ENCODE measurements at places on chromosomes 1 and 21.

DNA sequence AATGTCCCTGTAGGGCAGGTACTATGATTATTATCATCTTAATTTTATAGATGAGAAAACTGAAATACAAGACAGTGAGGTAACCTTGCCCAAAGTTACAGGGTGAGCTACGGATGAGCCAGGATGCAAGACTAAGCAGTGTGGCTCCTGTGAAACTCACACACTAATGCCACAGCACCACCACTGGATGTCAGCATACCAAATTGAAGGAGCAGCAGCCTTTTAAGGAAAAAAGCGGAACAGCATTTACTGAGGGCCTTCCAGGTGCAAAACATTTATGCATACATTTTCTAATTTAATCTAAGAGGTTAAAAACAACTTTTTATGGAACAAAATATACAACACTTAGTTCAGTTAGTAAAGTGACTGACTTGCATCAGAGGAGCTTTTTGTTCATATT is 41.7 kb downstream of the SEC16B start:
- no peak for DNase-seq

- no peak for DNase-seq
Observed at GRCh38 chr1:119874186-119874585, 22.1 kb downstream of the ADAM30 start.

DNA sequence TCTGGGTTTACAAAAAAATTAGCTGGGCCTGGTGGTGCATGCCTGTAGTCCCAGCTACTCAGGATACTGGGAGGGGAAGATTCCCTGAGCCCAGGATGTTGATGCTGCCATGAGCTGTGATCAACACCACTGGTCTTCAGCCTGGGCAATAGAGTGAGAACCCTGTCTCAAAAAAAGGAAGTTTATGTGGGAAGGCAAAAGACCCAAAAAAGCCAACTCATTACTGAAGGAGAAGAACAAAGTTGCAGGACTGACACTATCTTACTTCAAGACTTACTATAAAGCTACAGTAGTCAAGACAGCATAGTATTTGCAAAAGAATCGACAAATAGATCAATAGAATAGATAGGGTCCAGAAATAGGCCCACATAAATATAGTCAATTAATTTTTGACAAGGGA is 9.2 kb upstream of the PTGS2 start:
- DNase-seq, result no peak

DNA sequence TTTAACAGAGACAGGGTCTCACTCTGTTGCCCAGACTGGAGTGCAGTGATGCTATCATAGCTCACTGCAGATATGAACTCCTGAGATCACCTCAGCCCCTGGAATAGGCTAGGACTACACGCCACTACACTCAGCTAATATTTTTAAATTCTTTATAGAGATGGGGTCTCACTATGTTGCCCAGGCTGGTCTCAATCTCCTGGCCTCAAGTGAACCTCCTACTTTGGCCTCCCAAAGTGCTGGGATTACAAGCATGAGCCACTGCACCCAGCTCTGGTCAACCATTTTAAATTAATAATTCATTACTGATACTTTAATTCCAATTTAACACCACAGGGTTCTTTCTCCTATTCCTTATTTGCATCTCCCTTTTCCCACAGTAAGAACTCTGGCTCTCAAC is 18.5 kb upstream of the EPS15 start:
- DNase-seq, result no peak

DNA sequence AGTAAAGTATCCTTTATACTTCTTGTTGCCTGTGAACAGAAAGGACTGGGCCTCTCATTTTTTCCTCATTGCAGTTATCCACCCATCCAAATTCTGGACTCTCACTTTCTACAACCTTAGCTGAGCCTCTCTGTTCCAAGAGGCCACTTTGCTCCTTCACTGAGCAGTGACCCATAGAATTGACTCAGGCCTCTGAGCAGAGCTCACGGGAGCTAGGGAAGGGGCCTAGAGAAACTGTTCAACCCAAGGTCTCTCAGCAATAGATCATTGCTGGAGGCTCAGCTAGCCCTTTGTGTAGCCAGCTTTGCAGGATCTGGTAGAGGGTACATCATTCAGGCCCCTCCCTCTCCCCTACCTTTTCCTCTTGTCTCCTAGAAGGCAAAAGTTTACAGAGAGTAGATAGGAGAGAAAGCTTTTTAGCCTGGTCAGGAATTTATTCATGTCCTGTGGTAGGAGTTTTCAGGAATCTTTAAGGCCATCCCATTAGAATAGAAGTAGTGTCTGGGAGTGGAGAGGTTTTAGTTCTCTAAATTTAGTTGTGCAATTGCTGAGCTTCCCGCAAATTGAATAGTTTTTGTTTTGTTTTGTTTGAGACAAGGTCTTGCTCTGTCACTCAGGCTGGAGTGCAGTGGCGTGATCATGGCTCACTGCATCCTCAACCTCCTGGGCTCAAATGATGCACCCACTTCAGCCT is 6.7 kb downstream of the INTS3 start:
- no peak for DNase-seq

DNA sequence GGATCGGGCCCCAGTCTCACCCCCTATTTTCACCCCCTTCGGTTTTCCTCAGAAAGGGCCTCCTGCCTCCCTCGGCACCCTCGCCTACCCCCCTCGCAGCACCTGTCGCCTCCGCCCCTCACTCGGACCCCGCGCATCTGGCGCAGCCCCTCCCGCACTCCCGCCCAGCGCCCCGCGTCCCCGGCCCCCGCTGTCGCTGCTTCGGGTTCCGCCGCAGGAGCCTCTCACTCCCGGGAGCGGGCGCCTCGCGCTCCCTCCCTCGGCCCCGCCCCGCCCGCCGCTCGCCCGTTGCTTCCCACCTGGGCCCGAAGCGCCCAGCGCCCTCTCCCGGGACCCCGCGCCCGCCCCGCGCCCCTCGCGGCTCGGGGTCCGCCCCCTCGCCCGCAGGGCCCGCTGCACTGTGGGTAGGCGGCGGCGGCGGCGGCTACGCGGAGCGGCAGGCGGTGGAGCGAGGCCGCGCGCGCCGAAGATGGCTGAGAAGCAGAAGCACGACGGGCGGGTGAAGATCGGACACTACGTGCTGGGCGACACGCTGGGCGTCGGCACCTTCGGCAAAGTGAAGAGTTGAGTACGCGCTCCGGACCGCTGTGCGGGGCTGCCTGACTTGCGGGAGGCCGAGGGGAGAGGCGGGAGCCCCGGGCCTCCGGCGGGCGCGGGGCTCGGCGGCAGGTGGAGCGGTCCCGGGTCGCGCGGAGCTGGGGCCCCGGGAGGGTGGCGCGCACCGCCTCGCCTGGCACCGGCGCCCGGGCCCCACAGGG is at the start of gene PRKAA2:
TSS of gene PRKAA2 (plus strand) at position 396 of the 758 bp plus-strand sequence. CDS start at position 470, 74 bp downstream.
- no peak for DNase-seq

- DNase-seq, result no peak
Observed at GRCh38 chr1:56229186-56229585, 350.2 kb downstream of the PLPP3 start.

DNA sequence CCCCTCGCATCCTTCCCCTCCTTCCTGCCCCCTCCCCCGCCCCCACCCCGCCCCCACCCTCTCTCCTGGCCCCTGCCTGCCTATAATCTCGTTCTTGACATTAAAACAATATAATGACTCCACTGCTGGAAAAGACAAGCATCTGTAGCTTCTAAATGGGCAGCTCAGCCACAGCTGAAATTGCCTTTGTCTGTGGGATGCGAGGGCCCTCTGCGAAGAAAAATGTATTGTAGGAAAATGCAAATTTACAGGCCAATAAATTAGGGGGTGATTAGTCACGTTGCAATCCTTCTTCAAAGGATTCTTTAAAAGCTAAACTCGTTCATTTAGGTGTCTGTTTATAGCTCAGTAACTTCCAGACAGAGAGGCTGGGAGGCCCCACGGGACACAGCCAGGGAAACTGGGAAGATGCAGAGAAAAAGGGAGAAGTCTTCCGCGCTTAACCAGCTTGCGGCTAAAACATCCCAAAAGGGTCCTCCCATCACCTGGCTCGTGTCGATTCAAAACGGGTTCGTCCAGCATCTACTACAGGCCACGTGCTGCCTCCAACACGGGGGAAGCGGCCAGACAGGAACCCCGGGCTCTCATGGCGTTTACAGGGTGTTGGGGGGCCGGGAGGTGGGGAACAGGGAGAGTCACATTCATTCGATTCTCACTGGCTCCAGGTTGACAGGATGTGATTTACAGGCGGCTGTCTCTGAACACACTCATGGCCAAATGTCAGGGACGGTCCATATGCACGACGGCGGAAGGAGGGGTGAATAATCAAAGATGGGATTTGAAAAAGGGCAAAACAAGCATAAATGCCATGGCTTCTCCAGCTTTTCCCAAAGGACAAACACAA is 100.5 kb upstream of the ZBTB40 start:
- no peak for DNase-seq

DNA sequence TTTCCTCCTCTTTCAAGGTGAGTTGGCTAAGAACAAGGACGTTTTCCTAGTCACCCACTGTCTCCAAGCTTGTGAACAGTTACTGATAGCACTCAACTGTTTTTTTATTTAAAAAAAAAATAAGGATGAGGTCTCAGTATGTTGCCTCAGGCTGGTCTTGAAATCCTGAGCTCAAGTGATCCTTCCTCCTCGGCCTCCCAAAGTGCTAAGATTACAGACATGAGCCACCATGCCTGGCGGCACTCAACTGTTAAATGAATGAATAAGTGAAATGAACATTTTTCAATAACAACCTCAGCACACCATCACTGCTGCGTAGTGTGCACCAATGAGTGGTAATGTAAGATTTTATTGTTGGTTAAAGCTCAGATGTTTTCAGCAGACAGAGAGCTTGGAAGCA is 214.1 kb upstream of the NRIP1 start:
- DNase-seq, result no peak
